ENCODE measurements at places on chromosomes 11 and 22. TPM values are rescaled to one million over a fixed set of nuclear protein-coding genes. Genes with fewer than 3 reads are reported as not detected.

DNA sequence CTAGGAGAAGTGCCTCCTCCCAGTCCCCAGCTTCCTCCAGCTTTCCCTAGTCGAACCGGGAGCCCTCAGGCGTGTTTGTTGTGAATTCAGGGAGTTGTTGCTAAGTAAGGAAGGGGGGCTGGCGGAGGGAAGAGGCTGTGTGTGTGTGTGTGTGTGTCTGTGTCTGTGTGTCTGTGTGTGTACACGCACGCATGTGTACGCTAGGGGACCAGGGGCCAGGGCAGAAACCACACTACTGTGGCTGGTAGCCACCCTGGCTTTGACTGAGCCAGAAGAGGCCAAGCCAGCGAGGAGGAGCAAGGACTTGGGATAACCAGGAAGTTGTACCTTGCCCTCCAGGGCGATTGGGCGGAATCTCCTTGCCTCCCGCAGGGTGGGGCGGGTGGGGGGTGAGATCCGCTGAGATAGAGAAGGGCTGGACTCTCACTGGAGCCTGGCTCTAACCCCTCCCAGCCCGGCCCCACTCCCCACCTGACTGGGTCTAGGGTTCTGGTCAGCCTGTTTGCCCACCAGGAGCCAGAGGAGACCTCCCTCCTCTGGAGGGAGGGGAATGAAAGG lies 7.5 kb downstream of the BCL9L start:
- peak overlapping the region; percentile 75 for H3K27ac ChIP-seq
- H3K27me3 ChIP-seq = no peaks in the 10 kb centered on the region
- peak overlapping the region; percentile 11 for H3K4me3 ChIP-seq
- H3K4me1 ChIP-seq = peaks cover 80% of the 10 kb centered on the region
- no peak for DNase-seq
- no peaks in the 10 kb centered on the region for H3K36me3 ChIP-seq

Gene INS
- total RNA-seq = not detected

- H3K27ac ChIP-seq = 0 out of 2 replicates have a peak overlapping the region, but pooled peaks have one; percentile 41
- DNase-seq = peak; percentile 80
- no peaks in the 10 kb centered on the region for H3K27me3 ChIP-seq
- H3K4me3 ChIP-seq = peak overlapping the region; percentile 11
Measured at GRCh38 chr11:63909591-63910506, 7.1 kb downstream of the RCOR2 start.

- no peaks in the 10 kb centered on the region for H3K36me3 ChIP-seq
- no peak overlapping the region for H3K4me3 ChIP-seq
- no peak overlapping the region for H3K27ac ChIP-seq
- no peak for DNase-seq
- H3K27me3 ChIP-seq = no peaks in the 10 kb centered on the region
Measured at GRCh38 chr11:76686261-76687079, 15.9 kb upstream of the LRRC32 start.

Gene SERHL2
- 2.1 TPM for total RNA-seq

Gene ACR
- not detected for total RNA-seq

DNA sequence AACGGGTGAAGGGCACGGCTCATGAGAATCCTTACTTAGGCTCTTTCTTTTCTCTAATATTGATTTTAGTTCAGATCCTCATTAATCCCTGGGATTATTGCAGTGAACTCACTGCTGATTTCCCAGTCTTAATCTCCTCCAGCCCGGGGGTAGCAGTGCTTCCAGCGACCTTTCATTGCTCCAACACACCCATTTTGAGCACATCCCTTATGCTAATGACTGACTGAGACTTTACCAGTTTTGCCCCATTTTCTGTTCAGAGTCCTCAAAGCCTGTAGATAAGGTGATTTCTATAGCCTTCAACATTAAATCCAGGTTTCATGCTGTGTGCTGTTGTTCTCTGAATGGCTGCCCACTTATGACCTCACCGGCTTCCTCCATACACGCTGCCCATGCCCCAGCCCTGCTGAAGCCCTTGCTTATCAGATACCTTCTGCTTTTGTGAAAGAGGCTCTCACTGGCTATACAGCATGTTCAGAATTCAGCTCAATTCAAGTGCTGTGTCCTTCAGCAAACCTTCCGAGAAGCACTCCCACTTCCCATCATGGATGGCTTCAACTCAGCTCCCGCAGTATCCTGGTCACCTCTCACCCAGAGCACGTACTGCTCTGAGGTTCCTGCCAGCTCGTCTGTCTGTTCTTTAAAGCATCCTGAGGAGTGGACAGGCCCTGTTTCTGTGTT lies 49.0 kb downstream of the PPFIA1 start:
- no peak overlapping the region for H3K27ac ChIP-seq
- no peaks in the 10 kb centered on the region for H3K27me3 ChIP-seq
- H3K36me3 ChIP-seq = peaks cover 27% of the 10 kb centered on the region
- no peaks in the 10 kb centered on the region for H3K4me1 ChIP-seq
- H3K4me3 ChIP-seq = no peak overlapping the region
- no peak for DNase-seq

DNA sequence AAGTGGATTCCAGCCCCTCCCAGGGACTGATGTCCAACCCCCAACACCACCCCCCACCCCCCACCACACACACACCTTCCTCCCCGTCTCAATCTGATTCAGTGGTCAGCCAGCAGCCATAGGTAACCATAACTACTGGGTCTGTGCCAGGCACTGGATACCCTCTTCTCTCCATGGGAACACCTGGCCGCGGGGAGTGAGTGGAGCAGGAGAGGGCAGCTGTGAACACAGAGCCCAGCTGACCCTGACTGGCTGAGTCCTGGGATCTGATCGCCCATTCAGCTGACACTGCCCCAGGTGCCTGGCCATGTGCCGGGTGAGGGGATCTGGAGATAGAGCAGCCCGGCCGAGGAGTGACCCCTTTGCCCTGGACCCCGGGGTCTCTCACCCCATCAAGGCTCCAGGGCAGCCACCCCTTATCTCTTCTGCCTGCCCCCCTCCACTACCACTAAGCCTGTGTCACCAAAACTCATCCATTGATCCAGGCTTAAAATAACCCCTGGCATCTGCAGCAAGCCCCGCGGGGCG lies 2.6 kb upstream of the SHISA8 start:
- peaks cover 13% of the 10 kb centered on the region for H3K4me1 ChIP-seq
- H3K27ac ChIP-seq = no peak overlapping the region
- no peak overlapping the region for H3K4me3 ChIP-seq
- peaks cover 49% of the 10 kb centered on the region for H3K27me3 ChIP-seq

Gene ARHGAP20
- 0.28 TPM for total RNA-seq

Gene CRYBB2
- not detected for total RNA-seq

DNA sequence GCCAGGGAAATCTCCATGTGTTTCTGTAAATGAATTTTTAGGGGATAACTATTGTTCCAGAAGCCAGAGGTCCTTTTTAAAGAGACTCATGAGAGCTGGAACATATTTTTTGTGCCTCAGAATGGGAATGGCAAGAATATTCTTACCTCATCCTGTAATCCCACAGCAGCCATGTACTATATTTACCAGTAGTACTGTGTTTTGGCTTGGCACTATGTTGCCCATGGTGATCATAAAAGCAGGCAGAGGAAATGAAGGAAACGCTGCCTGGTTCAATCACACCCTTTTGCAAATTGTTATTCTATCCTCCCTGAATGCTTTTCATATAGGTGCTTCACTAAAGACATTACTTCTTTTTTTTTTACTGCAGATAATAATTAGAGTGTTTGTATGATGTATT lies 81.0 kb downstream of the ANO3 start:
- no peak overlapping the region for H3K4me3 ChIP-seq
- no peak overlapping the region for H3K27ac ChIP-seq
- DNase-seq = no peak
- H3K27me3 ChIP-seq = no peaks in the 10 kb centered on the region

Gene H19
- 5.2 TPM for total RNA-seq

Gene MAJIN
- total RNA-seq = not detected

DNA sequence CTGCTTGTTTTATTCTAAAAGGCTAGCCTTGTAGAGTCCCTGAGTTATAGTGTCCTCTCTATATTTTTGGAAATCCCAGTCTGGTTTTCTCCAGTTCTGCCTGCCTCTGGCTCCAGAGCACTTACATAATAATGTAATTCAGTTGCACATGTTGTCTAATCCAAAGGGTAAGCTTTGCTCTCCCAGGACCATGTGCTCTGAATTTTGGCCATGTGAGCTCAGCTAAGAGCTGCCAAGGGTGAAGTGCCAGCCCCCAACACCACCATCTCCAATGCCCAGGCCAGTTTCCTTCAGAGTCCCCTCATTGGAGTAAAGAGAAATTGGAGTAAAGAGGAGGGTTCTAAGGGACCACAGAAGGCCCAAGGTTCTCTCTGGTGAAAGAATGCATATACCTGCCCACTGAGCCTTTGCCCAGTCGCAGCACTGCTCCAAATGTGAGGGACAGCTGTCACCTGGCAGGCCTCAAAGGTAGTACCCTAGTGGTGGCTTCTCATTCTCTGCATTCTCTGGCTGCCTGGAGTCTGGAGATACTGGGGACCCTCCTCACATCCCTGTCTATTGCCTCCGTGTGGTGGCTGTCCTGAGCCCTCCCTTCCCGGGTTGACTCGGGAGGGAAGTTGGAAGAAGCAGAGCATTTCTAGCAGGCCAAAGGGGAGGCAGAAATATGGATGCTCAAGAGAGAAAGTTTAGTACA lies 4.9 kb downstream of the CRY2 start:
- peak overlapping the region; percentile 6 for H3K4me3 ChIP-seq
- H3K27ac ChIP-seq = no peak overlapping the region
- H3K36me3 ChIP-seq = 0 out of 2 replicates have a peak, but pooled peaks cover 3% of the 10 kb centered on the region
- H3K4me1 ChIP-seq = peaks cover 11% of the 10 kb centered on the region
- no peaks in the 10 kb centered on the region for H3K27me3 ChIP-seq

Gene SAAL1
- total RNA-seq = 48.3 TPM

DNA sequence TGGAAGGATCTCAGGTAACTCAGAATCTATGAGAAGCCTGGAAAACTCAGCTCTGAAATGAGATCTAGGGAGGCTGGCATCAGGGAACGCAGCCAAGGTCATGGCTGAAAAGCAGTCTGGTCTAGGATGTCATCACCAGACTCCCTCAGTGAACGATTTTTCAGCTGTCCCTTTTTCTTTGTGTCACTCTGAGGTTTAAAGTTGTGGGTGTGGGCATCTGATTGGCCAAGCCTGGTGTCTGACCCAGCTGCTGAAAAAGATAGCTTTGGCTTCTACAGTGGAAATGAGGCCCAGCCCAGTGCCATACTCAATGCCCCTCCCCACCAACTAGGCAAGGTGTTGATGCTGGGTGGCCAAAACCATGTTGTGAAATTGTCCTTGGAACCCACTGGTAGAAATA lies 14.5 kb downstream of the RPS3 start:
- no peaks in the 10 kb centered on the region for H3K4me1 ChIP-seq
- H3K27me3 ChIP-seq = no peaks in the 10 kb centered on the region
- no peak overlapping the region for H3K27ac ChIP-seq
- DNase-seq = no peak
- H3K4me3 ChIP-seq = no peak overlapping the region
- H3K36me3 ChIP-seq = peaks cover 33% of the 10 kb centered on the region

DNA sequence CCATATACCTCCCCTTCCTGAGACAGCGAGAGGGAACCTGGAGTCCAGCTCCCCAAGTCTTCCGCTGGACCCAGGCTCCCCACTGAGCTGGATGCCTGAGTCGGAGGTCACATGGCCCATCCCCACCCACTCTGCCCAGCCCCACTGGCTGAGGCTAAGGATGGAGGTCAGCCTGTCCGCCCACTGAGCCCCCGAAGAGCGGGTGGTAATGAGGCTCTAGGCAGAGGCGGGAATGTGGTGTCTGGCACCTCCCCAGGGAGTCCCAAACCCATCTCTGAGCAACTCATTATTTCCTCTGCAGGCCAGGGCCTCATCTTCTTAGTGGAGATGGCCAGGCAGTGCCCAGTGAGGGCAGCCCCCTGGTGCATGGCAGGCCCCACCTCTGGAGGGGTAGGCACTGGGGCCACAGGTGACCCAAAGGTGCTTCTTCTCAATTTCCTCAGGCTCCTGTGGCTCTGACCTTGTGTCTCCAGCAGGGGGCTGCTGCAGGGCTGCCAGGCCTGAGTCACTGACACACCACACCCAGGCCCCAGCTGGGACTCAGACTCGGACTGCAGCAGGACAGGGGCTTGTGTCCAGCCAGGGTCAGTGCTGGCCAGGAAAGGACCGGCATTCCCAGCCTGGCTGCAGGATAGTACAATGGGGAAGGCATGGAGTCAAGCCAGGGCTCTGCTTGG lies 10.2 kb upstream of the PDE2A start:
- H3K27ac ChIP-seq = no peak overlapping the region
- no peaks in the 10 kb centered on the region for H3K27me3 ChIP-seq
- H3K4me1 ChIP-seq = peaks cover 7% of the 10 kb centered on the region
- DNase-seq = peak; percentile 63

- no peak overlapping the region for H3K4me3 ChIP-seq
- no peaks in the 10 kb centered on the region for H3K36me3 ChIP-seq
- no peak for DNase-seq
- H3K4me1 ChIP-seq = peaks cover 4% of the 10 kb centered on the region
- H3K27me3 ChIP-seq = no peaks in the 10 kb centered on the region
Measured at GRCh38 chr11:47507563-47508239, 45.2 kb downstream of the CELF1 start.

DNA sequence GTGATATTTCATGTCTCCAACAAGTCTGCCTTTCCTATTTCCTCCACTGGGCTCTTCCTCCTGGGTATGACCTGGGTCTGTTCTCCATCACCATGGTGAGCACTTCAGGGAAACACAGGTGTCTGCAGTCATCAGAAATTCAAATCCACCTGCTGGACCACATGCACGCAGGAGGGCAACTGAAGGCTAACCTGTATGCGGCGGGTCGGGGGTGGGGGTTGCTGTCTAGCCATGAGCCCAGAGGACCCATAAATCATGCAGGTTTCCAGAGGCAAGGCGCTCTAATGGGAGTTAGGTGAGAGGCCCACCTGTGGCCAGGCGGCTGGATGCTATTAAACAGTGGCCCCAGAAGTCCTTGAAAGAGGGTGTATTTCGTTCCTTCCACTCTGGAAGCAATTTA lies 11.1 kb upstream of the PAMR1 start:
- H3K27ac ChIP-seq = no peak overlapping the region
- no peak overlapping the region for H3K4me3 ChIP-seq
- no peaks in the 10 kb centered on the region for H3K4me1 ChIP-seq
- DNase-seq = no peak
- no peaks in the 10 kb centered on the region for H3K36me3 ChIP-seq
- H3K27me3 ChIP-seq = no peaks in the 10 kb centered on the region

DNA sequence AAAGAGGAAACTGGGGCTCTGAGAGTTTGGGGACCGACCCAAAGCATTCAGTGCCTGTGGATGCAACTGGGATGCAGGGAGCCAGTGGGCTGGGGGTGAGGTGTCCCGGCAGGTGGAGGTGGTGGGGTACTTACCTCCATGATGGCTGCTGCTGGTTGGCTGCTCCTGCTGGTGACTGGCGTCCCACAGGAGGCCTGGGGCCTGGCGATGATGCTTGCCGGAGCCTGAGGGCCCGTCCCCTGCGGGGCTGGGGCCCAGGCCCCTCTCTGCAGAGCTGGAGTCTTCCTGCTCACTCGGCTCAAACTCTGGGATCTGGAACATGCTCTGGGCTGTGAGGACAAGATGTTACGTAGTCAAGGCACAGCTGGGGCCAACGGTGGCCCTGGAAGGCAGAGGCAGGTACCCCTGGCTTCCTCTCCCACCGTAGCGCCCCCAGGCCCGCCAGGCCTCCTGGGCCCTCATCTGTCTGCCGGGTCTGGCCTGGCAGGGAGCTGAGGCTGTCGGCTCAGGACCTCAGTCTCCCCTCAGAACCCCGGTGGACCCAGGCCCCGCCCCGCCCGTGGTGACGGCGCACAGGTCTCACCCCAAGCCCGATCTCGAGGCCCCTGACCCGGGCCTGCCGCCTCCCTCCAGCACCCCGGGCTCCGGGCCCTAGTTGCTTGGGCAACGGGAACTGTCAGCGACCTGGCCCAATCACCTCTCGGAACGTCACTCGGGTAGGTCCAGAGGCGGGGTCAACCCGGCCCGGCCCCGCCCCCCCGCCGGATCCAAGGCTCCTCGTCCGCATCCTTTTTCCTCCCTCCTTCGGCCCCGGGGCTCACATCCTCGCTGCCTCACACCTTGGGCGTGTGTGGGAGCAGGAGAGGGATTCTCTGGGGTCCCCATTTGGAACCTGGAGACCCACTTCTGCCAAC lies at the start of gene BAD:
Gene BAD (minus strand): TSS at position 618 of the 914 bp plus-strand sequence. CDS start 297 bp downstream, at position 321.
- peak within 1 kb of the TSS; percentile 68 for H3K27ac ChIP-seq
- peaks cover 3% of the 10 kb centered on the region for H3K27me3 ChIP-seq
- peaks cover 2% of the 10 kb centered on the region for H3K4me1 ChIP-seq
- no peaks in the 10 kb centered on the region for H3K36me3 ChIP-seq
- DNase-seq = peak; percentile 96

All from H1 (cell line).